ENCODE measurements at places on chromosomes 12 and 14. TPM values are rescaled to one million over a fixed set of nuclear protein-coding genes. Genes with fewer than 3 reads are reported as not detected.
A peak's percentile ranks its signal among the peaks of the same experiment; 100 is the strongest.

- no peaks in the 10 kb centered on the region for H3K36me3 ChIP-seq
- no peak overlapping the region for H3K4me3 ChIP-seq
- DNase-seq: no peak
- no peaks in the 10 kb centered on the region for H3K27me3 ChIP-seq
- H3K27ac ChIP-seq: no peak overlapping the region
- H3K4me1 ChIP-seq: peaks cover 16% of the 10 kb centered on the region
These were observed 17.1 kb upstream of the TBPL2 start for GRCh38 chr14:55457496-55457895.

DNA sequence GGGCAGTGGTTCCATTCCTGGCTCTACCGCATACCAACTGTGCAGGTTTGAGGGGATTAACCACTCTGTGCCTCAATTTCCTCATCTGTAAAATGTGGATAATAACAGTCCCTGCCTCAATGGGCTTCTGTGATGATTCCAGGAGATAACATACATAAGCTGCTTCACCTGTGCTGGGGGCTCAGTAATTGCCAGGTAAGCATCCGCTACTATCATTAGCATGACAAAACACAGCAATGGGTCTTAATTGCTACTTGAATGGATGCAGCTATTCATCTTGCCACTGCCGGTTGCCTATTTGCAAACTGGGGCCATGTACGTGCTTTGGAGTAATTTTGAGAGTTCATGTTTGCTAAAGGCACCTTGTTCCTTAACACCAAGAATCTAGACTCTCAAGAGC, 132.6 kb downstream of the TMEM132D start:
- H3K27me3 ChIP-seq: peaks cover 18% of the 10 kb centered on the region
- DNase-seq: no peak
- H3K4me1 ChIP-seq: no peaks in the 10 kb centered on the region
- H3K4me3 ChIP-seq: no peak overlapping the region

The RTL1 gene
- total RNA-seq: not detected

GRCh38 chr14:42319996-42320395, 713.3 kb downstream of the LRFN5 start:
- no peaks in the 10 kb centered on the region for H3K27me3 ChIP-seq
- no peaks in the 10 kb centered on the region for H3K4me1 ChIP-seq
- H3K36me3 ChIP-seq: no peaks in the 10 kb centered on the region
- no peak overlapping the region for H3K4me3 ChIP-seq

GRCh38 chr14:65462411-65462810, 49.9 kb downstream of the FUT8 start:
- H3K4me3 ChIP-seq: no peak overlapping the region
- peaks cover 24% of the 10 kb centered on the region for H3K36me3 ChIP-seq
- DNase-seq: no peak
- H3K4me1 ChIP-seq: peaks cover 7% of the 10 kb centered on the region

- H3K27me3 ChIP-seq: no peaks in the 10 kb centered on the region
- DNase-seq: no peak
- no peak overlapping the region for H3K4me3 ChIP-seq
- no peak overlapping the region for H3K27ac ChIP-seq
These were observed 18.8 kb downstream of the NIN start for GRCh38 chr14:50812180-50812579.

GRCh38 chr14:72451054-72451972, 442.6 kb downstream of the DPF3 start:
- no peaks in the 10 kb centered on the region for H3K4me1 ChIP-seq
- no peak overlapping the region for H3K27ac ChIP-seq
- no peaks in the 10 kb centered on the region for H3K27me3 ChIP-seq
- no peaks in the 10 kb centered on the region for H3K36me3 ChIP-seq
- DNase-seq: no peak
- no peak overlapping the region for H3K4me3 ChIP-seq

- H3K4me3 ChIP-seq: no peak overlapping the region
- no peak for DNase-seq
- H3K36me3 ChIP-seq: no peaks in the 10 kb centered on the region
- no peak overlapping the region for H3K27ac ChIP-seq
- no peaks in the 10 kb centered on the region for H3K27me3 ChIP-seq
These were observed 41.8 kb upstream of the SLC6A15 start for GRCh38 chr12:84954415-84954814.

The HEBP1 gene
- 65.4 TPM for total RNA-seq

The TSPAN9 gene
- total RNA-seq: 305 TPM

DNA sequence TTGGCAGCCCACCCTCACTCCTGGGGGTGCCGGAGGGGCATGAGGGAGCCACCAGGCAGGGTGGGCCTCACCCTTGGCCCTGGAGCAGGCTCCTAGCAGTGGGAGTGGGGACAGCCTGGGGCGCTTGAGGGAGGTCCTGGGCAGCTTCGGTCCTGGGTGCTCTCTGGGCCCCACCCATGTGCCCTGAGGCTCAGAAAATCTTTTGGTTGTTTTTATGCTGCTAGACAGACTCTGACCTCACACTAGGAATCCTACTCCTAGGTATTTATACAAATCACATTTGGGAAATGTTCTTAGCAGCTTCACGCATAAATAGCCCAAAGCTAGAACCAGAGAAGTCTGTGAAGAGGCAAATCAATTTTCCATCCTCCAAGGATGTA, 10.9 kb upstream of the ULK1 start:
- no peaks in the 10 kb centered on the region for H3K4me1 ChIP-seq
- H3K27ac ChIP-seq: no peak overlapping the region
- H3K27me3 ChIP-seq: no peaks in the 10 kb centered on the region
- DNase-seq: no peak

The ASB2 gene
- total RNA-seq: 251 TPM

The MANSC4 gene
- not detected for total RNA-seq

GRCh38 chr12:95216711-95217376, 423 bp downstream of the FGD6 start:
- H3K27me3 ChIP-seq: no peaks in the 10 kb centered on the region
- peaks cover 5% of the 10 kb centered on the region for H3K36me3 ChIP-seq
- H3K27ac ChIP-seq: peak overlapping the region; percentile 97
- no peak for DNase-seq
- H3K4me3 ChIP-seq: peak overlapping the region; percentile 88

The SLCO1B1 gene
- not detected for total RNA-seq

DNA sequence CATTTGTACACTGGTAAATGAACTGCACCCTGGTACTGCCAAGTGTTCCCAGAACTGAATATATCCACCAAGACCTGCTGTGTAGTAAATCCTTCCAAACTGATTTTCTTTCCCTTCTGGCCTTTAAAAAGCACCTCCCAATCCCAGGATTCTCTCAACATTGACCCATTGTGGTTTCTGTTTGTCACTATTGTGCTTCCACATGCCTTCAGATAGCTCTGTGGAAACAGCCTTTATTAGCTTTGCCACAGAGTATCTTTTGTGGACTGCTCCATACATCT, 949 bp upstream of the KIF21A start:
- peak overlapping the region; percentile 84 for H3K4me3 ChIP-seq
- peak overlapping the region; percentile 88 for H3K27ac ChIP-seq
- DNase-seq: no peak
- H3K36me3 ChIP-seq: no peaks in the 10 kb centered on the region

The PRPH gene
- not detected for total RNA-seq

- no peaks in the 10 kb centered on the region for H3K36me3 ChIP-seq
- H3K27me3 ChIP-seq: peaks cover 13% of the 10 kb centered on the region
- H3K4me3 ChIP-seq: no peak overlapping the region
- DNase-seq: no peak
- H3K27ac ChIP-seq: no peak overlapping the region
- no peaks in the 10 kb centered on the region for H3K4me1 ChIP-seq
These were observed 92.5 kb upstream of the MYL2 start for GRCh38 chr12:111012918-111013317.

DNA sequence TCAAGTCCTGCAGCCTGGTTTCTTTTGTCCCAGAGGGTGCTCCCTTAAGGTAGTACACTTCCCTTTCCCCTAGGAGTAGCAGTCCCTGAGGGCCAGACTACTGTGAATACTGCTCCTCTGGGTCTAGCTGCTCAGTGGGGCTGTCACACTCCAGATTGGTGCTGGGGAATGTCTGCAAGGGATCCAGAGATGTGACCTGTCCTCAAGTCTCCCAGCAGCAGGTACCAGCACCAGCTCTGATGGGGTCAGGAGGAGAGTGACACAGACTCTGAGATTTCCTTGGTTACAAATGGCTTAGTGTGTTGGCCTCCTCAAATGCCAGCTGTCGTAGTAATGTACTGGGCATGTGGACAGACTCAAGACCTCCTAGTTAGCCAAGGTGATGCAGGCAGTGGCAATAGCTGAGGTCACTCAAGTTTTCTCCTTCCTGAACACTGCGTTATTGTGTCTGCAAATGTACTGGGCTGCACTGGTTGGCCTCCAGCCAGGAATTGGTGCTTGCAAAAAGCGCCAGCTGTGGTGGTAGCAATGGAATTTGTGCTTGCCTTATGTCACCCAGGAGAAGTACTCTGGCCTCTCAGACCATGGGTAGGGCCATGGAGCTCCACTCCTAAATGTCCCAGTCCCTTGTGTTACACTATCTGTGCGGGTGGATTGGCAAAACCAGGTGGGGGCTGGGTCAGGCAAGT, 36.4 kb upstream of the AEBP2 start:
- no peaks in the 10 kb centered on the region for H3K27me3 ChIP-seq
- no peak overlapping the region for H3K4me3 ChIP-seq
- H3K4me1 ChIP-seq: peaks cover 10% of the 10 kb centered on the region
- H3K36me3 ChIP-seq: no peaks in the 10 kb centered on the region
- DNase-seq: peak; percentile 40

DNA sequence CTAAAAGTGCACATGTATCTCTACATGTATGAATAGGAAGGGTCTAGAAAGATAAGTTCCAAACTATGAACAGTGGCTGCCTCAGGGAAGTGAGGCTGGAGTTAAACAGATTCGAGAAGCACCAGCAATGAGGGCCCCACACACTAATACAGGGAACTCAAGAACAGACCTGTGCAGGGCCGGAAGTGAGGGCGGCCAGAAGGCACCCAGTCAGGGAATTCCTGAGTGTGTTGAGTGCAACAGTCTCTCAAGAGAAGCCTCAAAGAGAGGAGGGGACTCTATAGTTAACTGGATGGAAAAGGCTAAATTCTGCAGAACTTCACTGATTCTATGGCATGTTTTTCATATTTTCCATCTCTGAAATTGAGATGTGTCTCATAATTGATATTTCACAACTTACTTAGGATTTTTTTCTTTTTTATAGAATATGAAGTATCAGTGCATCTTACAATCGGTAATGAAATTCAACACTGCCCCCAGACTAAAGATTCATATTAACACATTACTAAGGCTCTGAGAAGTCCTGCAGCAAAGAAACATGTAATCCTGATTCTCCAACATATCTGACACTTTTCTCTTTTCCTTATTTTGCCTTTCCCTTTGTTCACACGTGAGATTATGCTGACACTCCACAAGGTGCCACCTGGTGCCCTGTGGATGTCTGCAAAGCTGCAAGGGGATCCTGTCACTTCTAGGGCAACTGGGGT, 61.3 kb downstream of the CHGA start:
- peaks cover 64% of the 10 kb centered on the region for H3K4me1 ChIP-seq
- H3K27me3 ChIP-seq: no peaks in the 10 kb centered on the region
- H3K27ac ChIP-seq: peak overlapping the region; percentile 91

DNA sequence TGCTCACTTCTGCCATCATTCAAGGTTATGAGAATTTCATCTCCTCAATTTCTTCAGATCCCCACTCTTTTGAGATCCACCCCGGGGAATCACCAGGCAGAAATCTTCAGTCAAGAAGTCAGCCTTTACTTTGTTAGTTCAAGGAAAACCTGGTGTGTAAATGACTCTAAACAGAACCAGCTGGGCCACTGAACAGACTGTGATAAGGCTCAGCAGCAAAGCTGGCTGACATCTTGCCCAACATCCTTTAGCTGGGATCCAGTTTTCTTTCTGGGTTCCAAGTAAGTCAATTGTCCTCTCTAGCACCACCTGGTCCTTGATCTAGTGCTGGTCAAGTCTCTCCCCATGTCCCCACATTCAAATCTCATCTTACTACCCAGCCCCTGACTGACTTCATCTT, 11.6 kb downstream of the CLMN start:
- DNase-seq: no peak
- peak overlapping the region; percentile 66 for H3K27ac ChIP-seq
- H3K36me3 ChIP-seq: no peaks in the 10 kb centered on the region
- H3K4me1 ChIP-seq: peaks cover 79% of the 10 kb centered on the region

The SCNN1A gene
- 0.22 TPM for total RNA-seq

The MSI1 gene
- 4.8 TPM for total RNA-seq

The NOVA1 gene
- 3.7 TPM for total RNA-seq

- no peak overlapping the region for H3K4me3 ChIP-seq
- H3K4me1 ChIP-seq: no peaks in the 10 kb centered on the region
- H3K27ac ChIP-seq: no peak overlapping the region
- DNase-seq: no peak
- no peaks in the 10 kb centered on the region for H3K27me3 ChIP-seq
These were observed 7.3 kb downstream of the SLC25A47 start for GRCh38 chr14:100330388-100330931.

GRCh38 chr14:23719225-23719985, 83.2 kb downstream of the DHRS2 start:
- H3K27me3 ChIP-seq: peaks cover 4% of the 10 kb centered on the region
- no peak overlapping the region for H3K27ac ChIP-seq
- H3K4me1 ChIP-seq: no peaks in the 10 kb centered on the region
- no peak overlapping the region for H3K4me3 ChIP-seq
- DNase-seq: no peak
- H3K36me3 ChIP-seq: no peaks in the 10 kb centered on the region

DNA sequence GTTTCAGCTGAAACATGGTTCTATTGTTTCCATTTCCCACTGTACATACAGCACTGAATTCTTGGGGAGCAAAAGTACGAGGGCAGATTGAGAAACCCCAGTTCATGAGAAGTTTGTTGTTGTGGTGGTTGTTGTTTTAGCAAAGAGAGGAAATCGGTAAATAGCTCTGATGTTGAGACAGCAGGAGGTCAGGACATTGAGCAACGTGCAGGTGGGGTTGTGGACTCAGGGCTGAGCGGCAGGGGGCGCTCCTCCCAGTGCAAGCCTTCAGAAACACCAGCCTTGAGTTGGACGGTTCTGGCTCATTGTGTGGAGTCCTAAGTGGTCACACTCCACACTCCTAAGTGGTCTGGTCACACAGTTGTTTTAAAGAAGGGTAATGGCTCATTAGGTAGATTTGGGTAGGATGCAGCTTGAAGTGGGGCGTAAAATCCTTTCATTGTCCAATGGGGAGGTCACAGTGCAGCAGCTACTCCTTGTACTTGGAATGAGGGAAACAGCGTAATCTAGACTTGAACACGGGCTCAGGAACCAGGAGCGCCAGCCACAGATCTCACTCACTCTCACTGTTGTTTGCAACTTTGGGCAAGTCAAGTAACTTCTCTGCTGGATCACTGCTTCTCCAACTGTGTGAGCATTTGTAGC, 14.5 kb upstream of the PWP1 start:
- H3K27ac ChIP-seq: no peak overlapping the region
- no peaks in the 10 kb centered on the region for H3K36me3 ChIP-seq
- H3K4me1 ChIP-seq: no peaks in the 10 kb centered on the region
- H3K27me3 ChIP-seq: peaks cover 69% of the 10 kb centered on the region
- no peak for DNase-seq
- H3K4me3 ChIP-seq: no peak overlapping the region

DNA sequence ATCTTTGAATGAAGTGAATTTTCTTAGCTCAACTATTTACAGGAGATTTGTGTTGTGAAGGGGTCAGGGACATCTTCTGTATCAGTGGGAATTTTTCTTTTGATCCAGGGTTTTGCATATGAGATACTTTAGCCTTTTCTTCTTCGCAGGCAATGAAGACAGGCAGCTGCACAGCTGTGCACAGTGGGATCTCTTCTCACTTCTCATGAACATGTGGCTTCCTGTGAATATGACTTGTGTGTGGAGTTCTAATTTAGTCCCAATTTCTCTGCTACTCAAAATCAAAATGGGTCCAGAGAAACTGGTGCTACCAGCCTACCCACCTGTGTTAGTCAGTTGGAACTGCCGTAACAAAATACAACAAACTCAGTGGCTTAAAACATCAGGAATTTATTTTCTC, 37.8 kb downstream of the ARF6 start:
- DNase-seq: no peak
- no peaks in the 10 kb centered on the region for H3K27me3 ChIP-seq
- H3K27ac ChIP-seq: no peak overlapping the region
- no peak overlapping the region for H3K4me3 ChIP-seq
- H3K4me1 ChIP-seq: no peaks in the 10 kb centered on the region
- H3K36me3 ChIP-seq: no peaks in the 10 kb centered on the region

Measured in left ventricle myocardium inferior (tissue), 1 donor.